Inflammatory macrophage treated with lipopolysaccharide for 4 hours (primary cell): ENCODE measurements at places on chromosomes 2 and 18.

GRCh38 chr2:2646433-2647051 is 315.5 kb upstream of the MYT1L start:
- no peak for DNase-seq

DNA sequence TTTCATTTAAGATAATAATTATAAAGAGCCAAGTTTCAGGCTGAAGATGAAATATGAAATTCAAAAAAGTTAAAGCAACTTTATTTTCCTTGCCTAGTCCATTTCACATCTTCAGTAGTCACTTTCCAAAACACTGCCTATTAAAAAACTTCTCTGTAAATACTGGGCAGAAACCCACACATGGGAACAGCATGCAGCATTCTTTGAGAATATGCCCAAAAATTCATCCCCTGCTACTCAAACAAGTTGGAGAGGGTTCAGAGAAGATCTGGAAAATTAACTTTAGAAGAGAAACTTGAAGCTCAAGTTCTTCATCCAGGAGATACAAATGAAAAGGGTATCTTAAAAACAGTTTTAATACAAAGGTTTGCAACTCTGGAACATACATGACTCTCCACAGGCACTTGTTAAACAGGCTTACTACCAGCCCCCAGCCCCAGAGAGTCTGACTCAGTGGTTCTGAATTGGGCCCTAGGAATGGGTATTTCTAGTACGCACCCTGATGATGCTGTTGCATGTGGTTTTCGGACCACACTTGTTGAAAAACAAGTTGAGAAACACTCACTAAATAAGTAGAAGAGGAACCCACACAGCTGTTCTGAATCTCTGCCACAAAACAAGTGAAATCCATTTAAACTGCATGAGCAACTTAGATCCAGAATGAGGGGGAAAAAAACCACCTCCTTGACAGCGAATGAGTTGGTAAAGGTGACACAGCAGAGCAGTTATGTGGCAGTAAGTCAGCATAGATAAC is 329.1 kb downstream of the SATB2 start:
- no peak for DNase-seq

DNA sequence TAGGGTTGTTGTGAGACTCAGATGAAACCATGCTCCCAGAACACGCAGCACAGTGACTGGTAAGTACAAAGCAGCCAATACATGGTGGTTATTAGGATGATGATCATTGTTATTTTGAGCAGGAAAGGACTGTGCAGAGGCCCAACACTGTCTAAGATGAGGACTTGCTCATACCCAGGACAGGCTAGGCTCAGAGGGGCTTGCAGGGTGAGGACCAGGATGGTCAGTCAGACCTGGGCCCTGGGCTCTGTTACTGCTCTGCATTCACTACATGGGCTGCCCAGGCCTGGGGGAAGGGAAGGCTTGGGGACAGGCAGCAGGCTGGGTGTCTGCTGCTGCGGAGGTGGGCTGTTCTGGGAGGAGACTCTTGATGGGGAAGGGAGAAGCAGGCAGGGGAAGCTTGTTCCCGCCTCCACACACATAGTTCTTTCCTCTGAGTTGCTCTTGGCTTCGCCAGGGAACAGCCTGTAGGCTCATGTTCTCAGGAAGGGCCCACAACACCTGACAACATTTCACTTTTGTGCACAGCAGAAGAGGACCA is 17.5 kb downstream of the CAPN13 start:
- peak; percentile 7 for DNase-seq

GRCh38 chr2:112182581-112183034 is 44.4 kb downstream of the FBLN7 start:
- DNase-seq: no peak

- no peak for DNase-seq
Measured at GRCh38 chr2:203710952-203711351, 4.5 kb downstream of the CD28 start.

GRCh38 chr18:5543773-5544389 is at the start of gene EPB41L3:
TSS of gene EPB41L3 (minus strand) at chr18:5543997. CDS start at chr18:5489183, 54,814 bp downstream.
- peak; percentile 78 for DNase-seq

GRCh38 chr2:176072292-176072669 is 11.5 kb downstream of the EVX2 start:
- no peak for DNase-seq

DNA sequence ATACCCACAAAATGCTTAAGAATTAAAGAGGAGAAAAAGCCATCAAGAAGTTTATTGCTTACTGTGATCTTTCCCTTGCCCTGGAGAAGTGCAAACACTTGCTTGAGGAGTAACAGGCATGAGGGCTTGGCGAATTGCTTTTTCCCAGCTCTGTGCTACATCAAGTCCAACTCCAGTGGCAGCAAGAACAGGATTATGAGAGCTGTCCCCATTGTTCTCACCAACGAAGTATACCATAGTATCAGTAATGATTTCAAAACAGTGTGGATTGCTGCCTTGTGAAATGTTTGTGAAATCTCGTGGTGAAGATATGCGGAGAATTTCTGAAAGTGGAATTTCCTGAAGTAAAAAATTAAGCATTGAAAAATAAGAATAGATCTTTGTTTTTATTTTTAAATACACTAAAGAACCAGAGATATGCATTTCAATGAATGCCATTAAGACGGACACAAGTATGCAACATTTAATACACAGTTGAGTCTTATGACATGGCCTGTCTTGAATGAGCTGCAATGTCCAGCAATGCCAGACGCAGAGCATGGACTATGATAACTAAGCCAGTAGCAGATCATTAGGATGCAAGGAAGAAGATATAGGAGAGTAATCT is 43.0 kb downstream of the NDUFAF7 start:
- DNase-seq: peak; percentile 55

DNA sequence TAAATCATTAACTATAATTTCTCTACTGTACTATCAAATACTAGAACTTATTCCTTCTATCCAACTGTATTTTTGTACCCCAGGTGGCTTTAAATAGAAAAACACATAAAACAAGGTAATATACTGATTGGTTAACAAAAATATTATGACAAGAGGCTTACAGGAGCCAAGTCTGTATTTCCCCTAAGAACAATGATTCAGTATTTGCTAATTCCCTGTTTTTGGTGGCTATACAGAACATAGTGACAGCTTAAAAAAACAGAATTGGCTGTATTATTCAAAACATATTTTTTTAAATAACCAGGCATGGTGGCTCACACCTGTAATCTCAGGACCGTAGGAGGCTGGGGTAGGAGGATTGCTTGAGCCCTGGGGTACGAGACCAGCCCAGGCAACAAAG is 16.3 kb downstream of the RTN4 start:
- no peak for DNase-seq

GRCh38 chr2:113181258-113182051 is 7.7 kb downstream of the PSD4 start:
- DNase-seq: peak; percentile 54

DNA sequence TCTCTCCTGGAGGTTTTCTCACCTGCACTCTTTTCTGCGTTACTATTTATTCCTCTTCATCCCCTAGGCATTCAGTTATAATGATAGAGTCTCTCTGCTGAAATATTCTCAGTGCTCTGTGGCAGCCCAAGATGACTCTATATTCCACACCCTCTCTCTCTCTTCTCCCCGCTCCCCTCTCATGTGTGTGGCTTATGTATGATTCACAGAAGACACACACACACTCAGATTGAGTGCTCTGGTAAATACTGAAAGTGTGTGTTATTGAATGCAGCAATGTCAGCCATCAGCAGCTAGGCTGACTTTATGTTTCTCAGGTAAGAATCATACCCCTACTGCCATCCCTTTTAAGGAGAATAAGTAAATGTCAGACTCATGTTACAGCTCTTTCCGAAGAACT is 201.2 kb downstream of the SLC4A10 start:
- no peak for DNase-seq

DNA sequence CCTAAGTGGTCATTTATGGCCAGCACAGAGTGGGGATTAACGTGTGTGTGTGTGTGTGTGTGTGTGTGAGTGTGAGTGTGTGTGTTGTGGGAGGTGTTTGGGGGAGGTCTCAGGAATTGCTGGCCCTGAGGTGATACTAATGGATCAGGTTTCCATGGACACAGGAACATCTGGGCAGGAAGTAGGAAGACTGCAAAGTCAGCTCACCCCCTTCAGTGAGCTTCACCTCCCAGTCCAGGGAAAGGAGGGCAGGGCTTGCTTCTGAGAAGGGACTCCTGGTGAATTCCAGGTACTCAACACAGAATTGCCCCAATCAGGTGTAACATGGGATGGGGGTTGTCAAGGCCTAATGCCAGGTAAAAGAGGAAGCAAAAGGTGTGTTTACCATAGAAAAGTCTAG is 30.3 kb upstream of the IL1R1 start:
- no peak for DNase-seq

- no peak for DNase-seq
Measured at GRCh38 chr2:220106065-220106464, 478.6 kb downstream of the SLC4A3 start.

DNA sequence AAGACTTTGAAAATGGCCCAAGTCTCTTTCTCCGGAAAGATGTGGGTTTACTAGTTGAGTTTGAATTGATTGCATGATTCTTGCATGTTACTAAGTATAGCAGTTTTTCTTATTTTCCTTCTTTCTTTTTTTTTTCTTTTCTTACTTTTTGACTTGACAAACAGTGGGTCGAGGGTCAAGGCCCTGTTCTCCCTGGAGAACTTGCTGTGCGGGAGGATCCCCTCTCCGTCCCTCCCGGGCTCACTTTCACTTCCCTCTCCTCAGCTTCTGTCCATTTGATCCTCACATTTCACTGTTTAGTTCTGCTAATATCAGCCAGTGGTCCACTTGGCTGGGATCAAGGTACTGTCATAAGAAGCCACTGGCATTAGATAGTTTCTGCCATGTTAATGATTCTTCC is 767.4 kb downstream of the TDRD15 start:
- DNase-seq: no peak

DNA sequence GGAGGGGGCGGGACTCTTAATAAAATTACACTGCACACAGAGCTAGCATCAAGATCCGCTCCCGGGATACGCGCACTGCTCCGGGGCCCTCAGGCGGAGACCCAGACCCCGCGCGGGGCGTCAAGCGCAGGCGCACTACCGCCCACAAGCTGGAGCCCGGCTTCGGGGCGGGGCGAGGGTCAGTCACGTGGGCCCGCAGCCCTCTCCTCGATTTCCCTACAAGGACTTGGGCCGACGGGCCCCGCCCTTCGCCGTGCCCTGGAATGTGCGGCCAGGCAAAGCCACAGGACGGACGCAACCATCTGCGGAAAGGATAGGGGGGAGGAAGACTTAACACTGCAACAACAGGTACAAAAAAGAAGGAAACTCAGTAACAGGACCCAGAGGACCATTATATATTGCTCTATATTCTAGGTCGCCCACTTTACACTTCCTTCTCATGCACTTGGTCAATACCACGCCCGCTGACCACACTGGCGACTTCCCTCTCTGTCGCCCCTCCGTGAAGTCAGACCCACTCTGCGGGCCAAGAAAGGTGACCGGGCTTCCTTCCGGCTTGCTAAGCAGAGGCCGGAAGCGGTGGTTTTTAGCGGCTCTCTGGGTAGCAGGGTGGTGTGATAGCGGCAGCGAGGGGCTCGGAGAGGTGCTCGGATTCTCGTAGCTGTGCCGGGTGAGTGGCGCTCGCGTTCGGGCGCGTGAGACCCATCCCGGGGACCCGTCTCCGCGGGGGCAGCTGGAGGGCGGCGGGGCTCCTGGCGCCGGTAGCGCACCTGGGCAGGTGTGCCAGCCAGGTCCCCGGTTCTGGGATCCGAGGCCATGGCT is at the start of gene MYL12A:
Gene MYL12A (plus strand): TSS at position 562 of the 822 bp plus-strand sequence. CDS start 5,447 bp downstream, outside the sequence.
- DNase-seq: peak; percentile 98

DNA sequence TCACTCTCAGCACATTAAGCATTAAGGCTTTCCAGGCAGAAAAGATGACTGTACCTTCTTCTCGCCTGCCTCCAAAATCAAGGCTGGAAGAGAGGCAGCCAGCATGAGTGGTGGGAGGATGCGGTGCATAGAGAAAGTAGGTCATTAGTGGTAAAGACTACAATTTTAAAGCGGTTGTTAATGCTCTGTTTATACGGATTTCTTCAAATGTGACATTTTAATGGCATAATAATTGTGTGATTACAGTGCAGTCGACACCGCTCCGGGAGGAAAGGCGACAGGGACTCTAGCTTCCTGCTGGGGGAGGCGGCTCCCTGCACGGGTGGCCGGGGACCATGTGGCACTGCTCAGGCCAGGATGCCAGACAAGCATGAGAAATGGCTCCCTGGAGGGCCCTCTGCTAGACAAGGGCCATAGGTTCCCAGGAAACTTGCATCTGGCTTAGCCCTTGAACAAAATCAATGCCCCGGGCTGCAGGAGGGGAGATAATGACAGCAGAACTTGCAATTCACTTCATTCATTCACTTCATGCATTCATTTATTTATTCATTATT is 129.6 kb downstream of the GALNT14 start:
- DNase-seq: no peak

DNA sequence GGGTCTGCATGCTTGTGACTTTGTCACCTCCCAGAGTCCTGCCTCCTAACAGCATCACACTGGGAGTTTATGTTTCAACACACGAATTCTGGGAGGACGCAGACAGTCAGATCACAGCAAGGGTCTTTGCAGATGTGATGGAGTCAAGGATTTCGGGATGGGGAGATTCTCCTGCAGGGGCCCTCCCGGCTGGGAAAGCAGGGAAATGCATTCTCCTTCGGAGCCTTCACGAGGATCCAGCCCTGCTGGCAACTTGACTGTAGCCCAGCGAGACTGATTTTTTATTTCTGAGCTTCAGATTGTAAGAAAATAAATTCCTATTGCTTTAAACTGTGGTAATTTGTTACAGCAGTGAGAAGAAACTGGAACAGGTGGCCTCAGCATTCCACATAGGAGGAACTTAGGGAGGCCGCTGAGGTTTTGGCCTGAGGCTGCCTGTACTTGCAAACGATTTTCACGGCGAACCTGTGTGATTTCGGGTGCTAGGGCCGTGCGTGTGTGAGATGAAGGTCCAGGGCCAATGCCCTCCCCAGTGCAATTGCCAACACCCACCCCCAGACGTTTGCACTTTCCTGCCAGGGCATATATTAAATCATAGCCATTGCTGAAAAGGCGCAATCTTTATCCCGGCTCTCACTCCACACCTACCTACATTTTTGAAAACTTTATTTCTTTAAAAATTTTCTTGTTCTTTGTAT is 79.8 kb downstream of the ASB1 start:
- DNase-seq: no peak

- DNase-seq: no peak
Measured at GRCh38 chr18:77990901-77991300, 741.3 kb downstream of the GALR1 start.

DNA sequence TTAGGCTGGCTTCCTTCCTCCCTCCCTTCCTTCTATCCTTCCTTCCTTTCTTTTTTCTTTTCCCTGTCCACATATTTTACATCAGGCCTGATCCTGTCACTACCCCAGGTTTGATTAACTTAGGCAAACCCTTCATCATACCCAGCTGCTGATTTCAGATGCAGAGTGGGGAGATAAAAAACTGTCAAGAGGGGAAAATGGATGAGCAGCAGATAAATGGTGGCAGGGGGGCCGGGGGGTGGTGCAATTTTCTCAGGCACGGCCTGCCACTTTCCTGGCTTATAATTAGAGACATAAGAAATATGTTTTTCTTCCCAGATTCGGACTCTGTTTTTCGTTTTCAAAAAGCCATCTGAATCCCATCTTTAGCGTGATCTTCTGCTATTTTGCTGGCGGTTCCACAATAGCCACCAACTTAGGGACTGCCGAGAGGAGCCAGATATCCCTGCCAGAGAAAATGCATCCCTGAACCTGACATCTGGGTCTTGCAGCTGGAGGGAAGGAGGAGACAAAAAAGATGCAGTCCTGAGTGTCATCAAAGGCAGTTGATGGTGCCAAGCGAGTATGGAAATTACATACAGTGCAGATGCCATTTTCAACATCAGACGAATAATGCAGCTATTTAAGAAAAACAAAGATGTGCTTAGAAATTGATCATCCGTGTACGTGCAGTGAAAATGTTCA is 49.9 kb downstream of the CXCR4 start:
- DNase-seq: no peak
